ENCODE measurements at places on chromosomes 12 and 14.

DNA sequence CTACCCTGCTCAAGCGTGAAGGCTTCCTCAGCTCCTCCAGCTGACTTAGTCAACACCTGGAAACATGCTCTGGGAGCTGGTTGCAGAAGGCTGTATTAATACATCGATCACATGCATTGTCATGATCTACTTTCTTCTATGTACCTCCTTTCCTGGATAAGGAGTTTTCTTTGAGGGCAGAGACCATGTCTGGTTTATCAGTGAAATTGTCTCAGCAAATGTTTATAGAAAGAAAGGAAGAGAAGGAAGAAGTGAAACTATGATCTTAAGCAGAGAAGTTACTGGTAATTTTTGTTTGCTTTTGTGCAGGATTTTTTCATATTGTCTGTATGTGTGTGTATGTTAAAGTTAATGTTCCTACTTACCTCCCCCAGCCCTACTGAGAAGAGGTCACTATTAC, 4.5 kb downstream of the DYRK4 start:
- no peak for DNase-seq

GRCh38 chr14:56659964-56660551, 80.5 kb downstream of the TMEM260 start:
- DNase-seq, result no peak

GRCh38 chr14:81942071-81942470, 408.4 kb upstream of the SEL1L start:
- no peak for DNase-seq

DNA sequence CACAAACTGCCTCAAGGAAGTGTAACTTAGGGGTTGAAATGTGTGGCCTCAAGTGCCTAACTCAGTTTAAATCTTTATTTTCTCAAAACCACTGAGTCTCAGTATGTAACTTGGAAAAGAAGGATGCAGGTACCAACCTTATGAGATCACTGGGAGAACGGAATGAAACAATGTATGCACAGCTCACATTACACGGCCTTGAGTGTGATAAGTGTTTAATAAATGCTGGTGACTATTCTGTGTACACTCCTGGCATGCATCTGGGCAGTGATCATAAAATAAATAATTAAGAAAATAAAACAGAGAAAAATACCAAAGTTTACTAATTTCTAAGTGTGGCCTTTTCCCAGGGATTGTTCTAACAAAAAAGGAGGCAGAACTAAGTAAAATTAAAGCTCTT, 974.5 kb upstream of the FLRT2 start:
- DNase-seq, result no peak

GRCh38 chr12:99985129-99985570, 414 bp upstream of the ANKS1B start:
- no peak for DNase-seq
